ENCODE measurements at places on chromosomes 6 and 20. TPM values are rescaled to one million over a fixed set of nuclear protein-coding genes. Genes with fewer than 3 reads are reported as not detected.

- no peak overlapping the region for H3K27ac ChIP-seq
- no peak for DNase-seq
- peaks cover 31% of the 10 kb centered on the region for H3K4me1 ChIP-seq
- no peaks in the 10 kb centered on the region for H3K27me3 ChIP-seq
- H3K36me3 ChIP-seq = peaks cover 16% of the 10 kb centered on the region
Observed at GRCh38 chr6:144365271-144365670, 80.1 kb downstream of the UTRN start.

Gene NNAT
- total RNA-seq = 87.4 TPM

- DNase-seq = no peak
- peaks cover 64% of the 10 kb centered on the region for H3K27me3 ChIP-seq
Observed at GRCh38 chr6:151804585-151805285, 2.7 kb upstream of the ESR1 start.

DNA sequence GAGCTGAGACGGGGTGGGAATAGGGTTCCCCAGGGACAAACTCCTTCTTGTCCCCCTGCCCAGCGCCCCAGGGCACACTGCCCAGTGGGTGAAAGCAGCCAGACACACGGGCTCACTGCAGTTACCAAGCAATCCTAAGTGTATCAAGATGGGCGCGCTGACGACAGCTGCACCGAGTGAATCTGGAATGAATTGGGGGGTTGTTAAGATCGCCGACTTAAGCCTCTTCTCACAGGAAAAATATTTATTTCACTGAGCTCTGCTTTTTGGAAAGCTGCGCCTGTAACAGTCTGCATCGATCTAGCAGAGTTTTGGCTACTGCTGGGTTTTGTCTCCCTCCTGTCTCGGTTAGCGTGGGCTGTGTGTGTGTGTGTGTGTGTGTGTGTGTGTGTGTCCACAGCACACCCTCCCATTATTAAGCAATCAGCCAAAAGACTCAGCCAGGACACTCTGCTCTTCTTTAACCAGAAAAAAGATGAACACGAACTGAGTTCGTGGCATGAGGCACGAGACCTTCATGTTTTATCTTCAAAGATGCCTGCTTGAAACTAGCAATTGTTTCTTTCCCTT, 35.9 kb downstream of the RIPOR3 start:
- no peaks in the 10 kb centered on the region for H3K4me1 ChIP-seq
- H3K27ac ChIP-seq = no peak overlapping the region
